ENCODE measurements at places on chromosomes 7 and 10. TPM values are rescaled to one million over a fixed set of nuclear protein-coding genes. Genes with fewer than 3 reads are reported as not detected.

The OR9A2 gene
- total RNA-seq: not detected

The SPDYE11 gene
- not detected for total RNA-seq

The SLC26A5 gene
- not detected for total RNA-seq

The OR13A1 gene
- not detected for total RNA-seq

The LRRN3 gene
- total RNA-seq: not detected

The HECTD2 gene
- total RNA-seq: 5.8 TPM

The BICC1 gene
- total RNA-seq: 3.8 TPM

The CFAP69 gene
- total RNA-seq: 2.1 TPM

The EXOC4 gene
- 177 TPM for total RNA-seq

The STEAP4 gene
- total RNA-seq: 2.4 TPM

The GALNT17 gene
- not detected for total RNA-seq

The GPR158 gene
- not detected for total RNA-seq

The MCM10 gene
- total RNA-seq: 0.34 TPM

The SYT15 gene
- 0.14 TPM for total RNA-seq

The ZNF365 gene
- total RNA-seq: 5.5 TPM

The PON1 gene
- not detected for total RNA-seq

The NRP1 gene
- 15.0 TPM for total RNA-seq

The MYL7 gene
- 0.34 TPM for total RNA-seq

The RARRES2 gene
- total RNA-seq: not detected

The NEURL1 gene
- total RNA-seq: 1.6 TPM

The ZCCHC24 gene
- 2.0 TPM for total RNA-seq

The ZNF467 gene
- 3.6 TPM for total RNA-seq

The SERPINE1 gene
- total RNA-seq: 18.5 TPM

The EPHA1 gene
- 53.9 TPM for total RNA-seq

The SH2D4B gene
- total RNA-seq: under 0.01 TPM

The NEUROG3 gene
- total RNA-seq: not detected

The NPC1L1 gene
- total RNA-seq: under 0.01 TPM

The VWA2 gene
- 4.7 TPM for total RNA-seq

The STK31 gene
- 0.07 TPM for total RNA-seq

The MET gene
- 276 TPM for total RNA-seq

The PHKG1 gene
- 0.50 TPM for total RNA-seq

The SORCS1 gene
- total RNA-seq: not detected

The IFIT1B gene
- total RNA-seq: not detected

The GNGT1 gene
- not detected for total RNA-seq

The CDH23 gene
- 0.14 TPM for total RNA-seq

The SP4 gene
- 14.4 TPM for total RNA-seq

The ANKRD61 gene
- total RNA-seq: 0.21 TPM

The CTBP2 gene
- 110 TPM for total RNA-seq

The ALOX5 gene
- total RNA-seq: 5.6 TPM

The CNPY4 gene
- 1.4 TPM for total RNA-seq

The HMX3 gene
- total RNA-seq: 0.07 TPM

The CDK14 gene
- total RNA-seq: 3.1 TPM

The NOD1 gene
- 7.8 TPM for total RNA-seq

The RBP3 gene
- not detected for total RNA-seq

The ACSM6 gene
- not detected for total RNA-seq

The TAS2R5 gene
- total RNA-seq: 4.4 TPM

The FAM25A gene
- total RNA-seq: 342 TPM

The KMT2C gene
- total RNA-seq: 62.9 TPM

The KCNMA1 gene
- 6.5 TPM for total RNA-seq

The FLNC gene
- 1.0 TPM for total RNA-seq

The AKR1D1 gene
- total RNA-seq: not detected

The CCDC136 gene
- total RNA-seq: under 0.01 TPM

The NODAL gene
- not detected for total RNA-seq

The TET1 gene
- 1.4 TPM for total RNA-seq

The LDB3 gene
- total RNA-seq: under 0.01 TPM

The PDE6C gene
- not detected for total RNA-seq

The LBX1 gene
- not detected for total RNA-seq

The CALHM1 gene
- not detected for total RNA-seq
